B cell (primary cell): ENCODE measurements at places on chromosomes 7 and 10. TPM values are rescaled to one million over a fixed set of nuclear protein-coding genes. Genes with fewer than 3 reads are reported as not detected.

C7orf25 gene
- 2.1 and 2.3 TPM in 2 replicates for polyA plus RNA-seq

IKZF1 gene
- 199 and 229 TPM in 2 replicates for polyA plus RNA-seq

PIP4K2A gene
- 21.8 and 29.5 TPM in 2 replicates for polyA plus RNA-seq

ITGB8 gene
- polyA plus RNA-seq: 0.01 and 0.06 TPM in 2 replicates

INHBA gene
- not detected in 2 replicates for polyA plus RNA-seq

DKK1 gene
- polyA plus RNA-seq: 0.39 TPM in 1 of 2 replicates, not detected in the other
